ENCODE measurements at places on chromosomes 11 and 22. TPM values are rescaled to one million over a fixed set of nuclear protein-coding genes. Genes with fewer than 3 reads are reported as not detected.
A peak's percentile ranks its signal among the peaks of the same experiment; 100 is the strongest.

The GAB4 gene
- not detected for total RNA-seq

DNA sequence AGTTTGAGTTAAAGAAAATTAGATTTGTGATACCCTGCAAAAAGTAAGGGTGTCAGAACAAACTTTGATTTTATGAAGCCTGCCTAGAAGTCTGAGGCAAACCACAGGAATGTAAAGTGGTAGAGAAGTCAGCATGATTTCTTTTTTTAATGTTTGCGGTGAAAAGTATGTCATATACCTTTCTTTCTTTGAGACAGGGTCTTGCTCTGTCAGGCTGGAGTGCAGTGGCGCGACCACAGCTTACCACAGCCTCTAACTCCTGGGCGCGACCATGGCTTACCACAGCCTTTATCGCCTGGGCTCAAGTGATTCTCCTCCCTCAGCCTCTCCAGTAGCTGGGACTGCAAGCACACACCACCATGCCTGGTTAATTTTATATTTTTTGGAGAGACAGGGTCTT is 4.7 kb downstream of the API5 start:
- DNase-seq, result peak; percentile 1

- peak; percentile 54 for DNase-seq
These were observed 33.4 kb upstream of the APOL5 start for GRCh38 chr22:35684270-35684700.

DNA sequence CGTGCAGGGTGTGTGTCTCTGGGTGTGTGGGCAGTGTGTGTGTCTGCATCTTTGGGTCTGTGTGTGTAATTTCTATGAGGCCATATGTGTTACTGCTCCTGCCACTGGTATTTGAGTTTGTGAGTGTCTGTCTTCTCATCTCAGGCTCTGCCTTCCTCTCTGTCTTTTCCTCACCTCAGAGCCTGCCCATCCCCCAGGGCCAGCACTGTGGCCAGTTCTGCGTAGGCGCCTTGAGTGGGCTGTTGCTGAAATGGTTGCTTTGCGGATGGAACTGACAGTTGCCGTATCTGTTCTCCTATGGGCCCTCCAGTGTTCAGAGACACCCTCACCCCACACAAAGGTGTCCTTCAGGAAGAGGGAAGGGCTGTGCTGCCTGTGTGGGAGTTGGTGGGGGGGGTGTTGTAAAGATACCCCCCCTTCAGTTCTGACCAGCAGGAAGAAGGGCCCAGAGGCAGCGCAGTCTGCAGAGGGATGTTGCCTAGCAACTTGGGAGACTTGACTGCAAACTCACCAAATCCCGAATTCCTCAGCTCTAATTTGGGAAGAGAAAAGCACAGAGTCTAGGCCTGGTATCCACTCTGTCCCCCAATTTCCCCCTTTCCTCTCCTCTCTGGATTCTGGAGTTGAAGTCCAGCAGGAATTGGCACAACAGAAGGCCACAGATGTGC is 2.0 kb upstream of the NRGN start:
- no peak for DNase-seq
